ENCODE measurements at places on chromosomes 11 and 22.

DNA sequence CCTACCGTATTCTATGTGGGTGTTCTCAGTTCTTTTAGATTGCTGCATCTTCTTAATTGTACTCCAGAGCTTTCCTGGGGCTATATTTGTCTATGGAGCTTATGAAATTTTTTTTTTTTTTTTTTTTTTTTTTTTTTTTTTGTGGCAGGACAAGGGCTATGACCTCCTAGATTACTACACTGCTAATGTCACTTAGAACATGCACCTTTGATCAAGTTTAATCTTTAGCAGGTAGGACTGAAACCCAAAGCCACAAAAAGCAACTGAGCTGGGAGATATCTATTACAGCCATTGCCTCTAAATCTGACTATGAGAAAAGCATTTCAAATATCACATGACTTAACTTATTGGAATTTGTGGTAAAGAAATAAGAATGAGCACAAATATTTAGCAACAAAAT lies 21.7 kb upstream of the ABTB2 start:
- no peak for DNase-seq

DNA sequence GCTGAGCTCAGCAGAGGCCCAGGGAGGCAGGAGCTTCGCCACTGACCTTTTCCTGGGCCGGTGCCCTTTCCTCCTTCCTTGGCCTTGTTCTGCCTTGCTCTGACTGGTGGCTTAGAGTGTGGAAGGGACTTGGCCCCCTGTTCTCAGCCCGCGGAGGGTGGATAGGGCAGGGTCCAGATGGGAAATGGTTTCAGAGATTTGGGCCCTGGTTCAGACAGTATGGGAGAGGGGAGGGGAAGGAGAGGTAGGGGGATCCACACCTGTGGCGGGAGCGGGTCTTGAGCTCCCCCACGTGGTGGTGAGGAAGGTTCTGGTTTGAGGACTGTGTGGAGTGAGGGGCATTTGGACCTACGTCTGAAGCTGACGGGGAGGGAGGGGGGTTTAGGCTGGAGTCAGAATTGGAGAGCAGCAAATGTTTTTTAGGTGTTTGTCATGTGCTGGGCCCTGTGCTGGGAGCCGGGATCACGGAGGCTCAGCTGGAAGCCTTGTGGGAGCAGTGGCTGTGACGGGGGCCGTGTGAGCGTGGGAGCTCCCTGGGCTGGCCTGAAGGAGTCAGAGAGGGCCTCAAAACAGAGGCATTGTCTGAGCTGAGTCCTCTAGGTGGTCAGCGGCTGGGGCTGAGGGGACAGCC lies 27.2 kb downstream of the SHANK3 start:
- no peak for DNase-seq

DNA sequence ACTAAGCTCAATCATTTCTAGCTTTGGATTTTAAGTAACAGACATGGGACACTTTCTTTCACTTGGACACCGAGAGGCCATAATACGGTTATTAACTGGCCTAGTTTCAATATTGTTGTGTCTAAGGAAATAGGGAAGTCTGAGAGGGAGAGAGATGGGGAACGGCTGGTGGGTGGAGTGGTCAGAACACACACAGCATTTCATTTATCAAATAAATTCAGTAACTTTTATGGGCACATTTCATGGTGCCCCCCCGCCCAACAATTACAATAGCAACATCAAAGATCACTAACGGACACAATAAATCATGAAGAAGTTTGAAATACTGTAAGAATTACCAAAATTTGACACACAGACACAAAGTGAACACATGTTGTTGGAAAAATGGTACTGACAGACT lies 10.7 kb downstream of the PRPF19 start:
- no peak for DNase-seq

DNA sequence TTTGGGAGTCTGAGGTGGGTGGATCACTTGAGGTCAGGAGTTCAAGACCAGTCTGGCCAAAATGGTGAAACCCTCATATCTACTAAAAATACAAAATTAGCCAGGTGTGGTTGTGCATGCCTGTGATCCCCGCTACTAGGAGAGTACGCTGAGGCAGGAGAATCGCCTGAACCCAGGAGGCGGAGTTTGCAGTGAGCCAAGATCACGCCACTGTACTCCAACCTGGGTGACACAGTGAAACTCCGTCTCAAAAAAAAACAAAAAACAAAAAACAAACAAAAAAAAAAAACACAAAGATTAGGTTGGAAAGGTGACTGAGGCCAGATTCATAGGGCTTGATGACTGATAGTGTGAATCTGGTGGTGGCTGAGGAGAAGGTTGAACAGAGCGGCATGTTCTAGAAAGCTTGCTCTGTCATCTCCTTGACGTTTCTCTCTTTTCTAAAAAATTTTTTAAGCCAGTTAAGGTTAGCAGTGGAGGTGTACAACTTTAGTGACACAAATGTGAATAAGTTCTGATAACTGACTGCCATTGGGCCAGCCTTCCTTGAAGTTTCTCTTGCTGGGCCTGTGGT lies 40.9 kb downstream of the TXN2 start:
- no peak for DNase-seq

DNA sequence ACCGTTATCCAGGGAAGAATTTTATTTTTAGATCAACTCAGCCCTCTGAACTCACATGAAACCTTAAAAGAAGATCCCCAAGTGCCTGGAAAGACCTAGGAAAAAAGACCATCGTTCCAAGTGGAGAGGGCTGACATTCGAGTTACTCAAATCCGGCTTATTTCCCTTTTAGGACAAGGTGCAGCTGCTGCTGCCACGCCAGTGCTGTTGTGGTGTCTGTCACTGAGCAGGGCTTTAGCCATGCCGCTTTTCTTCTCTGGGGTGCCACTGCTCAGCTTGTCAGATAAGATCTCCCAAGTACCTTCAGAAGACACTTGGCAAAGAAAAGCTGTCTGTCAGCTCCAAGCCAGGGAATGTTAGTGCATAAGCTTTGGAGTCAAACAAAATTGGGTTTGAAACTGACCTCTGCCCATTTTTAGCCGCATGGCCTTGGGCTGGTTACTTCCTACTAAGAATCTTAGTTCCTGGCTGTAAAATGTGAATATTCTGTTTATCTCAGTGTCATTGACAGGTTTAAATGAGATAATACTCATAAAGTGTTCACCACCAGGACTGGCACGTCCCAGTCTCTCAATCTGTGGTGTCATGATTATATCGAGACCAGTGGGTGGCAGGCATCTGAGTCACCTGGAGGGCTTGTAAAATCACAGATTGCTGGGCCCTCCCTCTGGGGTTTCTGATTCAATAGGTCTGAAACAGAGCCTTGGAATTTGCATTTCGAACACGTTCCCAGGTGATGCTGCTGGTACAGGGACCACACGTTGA lies 117.5 kb downstream of the PKNOX2 start:
- DNase-seq: no peak

DNA sequence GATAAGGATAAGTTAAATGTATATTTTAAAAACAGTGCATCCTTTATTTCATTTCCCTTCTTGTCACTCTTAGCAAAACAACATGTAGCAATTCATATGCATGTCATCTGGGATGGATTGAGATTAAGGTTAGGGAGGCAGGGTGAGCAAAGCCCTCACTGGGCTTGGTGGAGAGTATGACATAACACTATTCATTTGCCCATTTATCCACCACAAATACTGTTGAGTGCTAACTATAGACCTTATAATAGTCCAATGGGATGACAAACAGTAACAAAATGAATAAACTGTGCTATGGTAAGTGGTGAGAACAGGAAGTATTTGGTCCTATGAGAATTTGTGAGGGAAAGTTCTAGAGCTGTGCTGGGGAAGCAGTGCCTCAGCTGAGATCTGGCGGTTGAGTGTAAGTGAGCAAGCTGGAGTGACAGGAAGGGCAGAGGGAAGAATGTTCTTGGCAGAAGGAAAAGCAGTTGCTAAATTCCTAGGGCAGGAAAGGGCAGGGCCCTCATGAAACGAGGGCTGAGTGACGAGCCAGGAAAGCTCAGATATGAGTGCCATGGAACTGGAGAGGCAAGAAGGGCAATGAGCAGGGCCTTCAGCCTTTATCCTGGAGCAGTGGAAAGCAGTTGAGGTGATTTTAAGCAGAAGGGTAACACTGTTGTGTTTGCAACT lies 6.7 kb downstream of the HSD17B12 start:
- no peak for DNase-seq
